ENCODE measurements at places on chromosomes 7 and 10.

- no peak for DNase-seq
These were observed 107.9 kb downstream of the PROSER2 start for GRCh38 chr10:11931038-11931437.

DNA sequence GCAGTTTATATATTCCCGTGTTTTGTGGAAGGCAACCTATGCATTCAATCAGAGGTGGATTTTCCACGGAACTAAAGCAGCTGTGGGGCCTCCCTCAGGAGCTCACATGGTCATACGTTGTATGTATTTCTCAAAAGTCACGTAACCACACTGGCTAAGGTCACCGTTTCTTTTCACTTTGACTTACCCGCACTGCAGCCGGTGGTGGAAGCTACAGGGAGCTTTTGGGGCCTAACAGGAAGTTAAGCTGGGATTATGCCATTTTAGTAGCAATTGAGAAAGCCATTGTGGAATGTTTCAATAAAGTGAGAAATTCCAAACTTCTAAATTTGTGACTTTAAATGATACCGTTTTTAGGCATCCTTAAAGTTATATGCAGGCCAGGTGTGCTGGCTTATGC lies 111.2 kb upstream of the KLF6 start:
- DNase-seq, result no peak

- DNase-seq, result no peak
These were observed 56.4 kb upstream of the CAV2 start for GRCh38 chr7:116443101-116443523.

DNA sequence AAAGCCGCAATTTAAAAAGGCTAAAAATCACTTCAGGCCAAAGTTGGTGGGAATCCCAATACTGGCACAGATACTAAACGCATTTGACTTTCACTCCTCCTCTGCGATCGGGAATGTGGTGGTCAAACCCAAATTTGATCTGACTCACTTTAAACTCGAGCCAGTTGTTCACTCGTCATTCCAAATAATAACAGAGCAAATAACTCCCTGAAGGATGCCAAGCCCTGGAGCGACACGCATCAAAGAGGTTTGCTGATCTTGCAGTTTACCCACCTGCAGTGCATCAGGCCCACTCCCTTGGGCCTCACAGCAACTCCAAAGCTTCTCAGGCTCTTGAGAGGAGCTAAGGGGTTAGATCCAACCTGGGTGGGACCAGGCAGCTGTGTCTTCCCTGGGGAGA lies 12.2 kb downstream of the PTN start:
- no peak for DNase-seq

DNA sequence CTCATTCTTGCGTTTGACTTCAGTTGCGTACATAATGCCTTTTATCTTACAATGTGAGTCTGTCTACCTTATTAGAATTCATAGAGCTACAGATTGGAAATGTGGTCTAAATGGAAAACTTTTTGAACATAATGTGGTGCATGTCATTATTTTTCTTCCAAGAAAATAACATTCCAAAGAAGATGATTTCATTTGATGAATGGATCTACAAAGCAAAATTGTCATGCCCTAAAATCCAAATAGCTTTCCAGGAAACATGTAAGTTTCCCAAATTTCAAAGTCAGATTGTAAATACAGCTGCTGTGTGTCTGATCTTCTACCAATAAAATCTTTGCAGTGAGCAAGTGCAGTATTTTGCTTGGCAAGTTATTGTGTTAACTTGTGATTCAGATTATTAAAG lies 101.8 kb upstream of the FZD8 start:
- no peak for DNase-seq

DNA sequence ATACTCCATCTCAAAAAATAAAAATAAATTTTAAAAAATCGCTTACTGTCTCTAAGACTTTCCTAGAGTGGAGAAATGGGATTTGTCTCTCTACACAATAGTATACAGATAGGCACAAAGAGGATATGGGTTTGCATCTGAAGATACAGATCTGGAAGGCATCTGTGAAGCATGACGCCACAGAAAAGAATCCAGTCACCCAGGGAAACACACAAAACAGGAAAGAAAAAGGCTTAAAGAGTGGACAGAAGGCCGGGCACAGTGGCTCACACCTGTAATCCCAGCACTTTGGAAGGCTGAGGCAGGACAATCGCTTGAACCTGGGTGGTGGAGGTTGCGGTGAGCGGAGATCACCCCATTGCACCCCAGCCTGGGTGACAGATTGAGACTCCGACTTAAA lies 61.3 kb downstream of the SKIDA1 start:
- no peak for DNase-seq

DNA sequence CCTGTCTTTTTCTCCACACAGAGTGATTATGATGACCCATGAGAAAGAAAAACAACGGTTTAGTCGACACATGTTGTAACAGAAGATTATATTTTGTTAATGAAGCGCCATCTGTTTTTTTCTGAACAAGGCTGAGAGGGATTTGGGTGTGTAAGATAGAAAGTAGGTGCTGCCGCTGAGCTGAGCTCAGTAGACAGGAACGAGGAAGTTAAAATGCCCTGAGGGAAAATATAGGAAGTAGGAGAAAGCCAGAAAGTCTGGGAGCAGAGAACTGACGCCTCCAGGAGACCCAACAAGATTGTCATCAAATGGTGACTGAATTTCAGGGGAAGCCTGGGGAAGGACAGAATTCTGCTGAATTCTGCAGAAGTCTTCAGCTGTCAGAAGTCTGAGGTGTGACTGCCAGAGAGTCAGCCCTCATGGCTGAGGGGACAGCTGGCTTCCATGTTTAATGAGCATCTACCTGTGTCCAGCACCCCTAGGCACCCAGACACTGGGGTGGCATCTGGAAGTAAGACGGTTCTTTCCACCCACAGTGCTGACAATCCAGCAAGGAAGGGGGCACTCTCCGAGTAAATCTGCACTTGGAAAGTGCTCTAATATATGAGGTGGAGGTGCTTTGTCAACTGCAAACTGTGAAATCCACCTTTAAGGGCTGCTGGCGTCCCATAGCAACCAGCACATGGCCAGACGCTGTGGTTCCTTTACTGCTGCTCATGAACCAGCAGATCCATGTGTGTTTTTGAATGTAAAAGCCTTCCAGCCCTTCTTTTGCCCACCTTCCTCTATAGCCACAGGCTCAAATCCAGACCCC lies 12.5 kb upstream of the TSPAN15 start:
- no peak for DNase-seq

- DNase-seq, result no peak
These were observed 9.1 kb downstream of the DDX56 start for GRCh38 chr7:44564606-44565005.

DNA sequence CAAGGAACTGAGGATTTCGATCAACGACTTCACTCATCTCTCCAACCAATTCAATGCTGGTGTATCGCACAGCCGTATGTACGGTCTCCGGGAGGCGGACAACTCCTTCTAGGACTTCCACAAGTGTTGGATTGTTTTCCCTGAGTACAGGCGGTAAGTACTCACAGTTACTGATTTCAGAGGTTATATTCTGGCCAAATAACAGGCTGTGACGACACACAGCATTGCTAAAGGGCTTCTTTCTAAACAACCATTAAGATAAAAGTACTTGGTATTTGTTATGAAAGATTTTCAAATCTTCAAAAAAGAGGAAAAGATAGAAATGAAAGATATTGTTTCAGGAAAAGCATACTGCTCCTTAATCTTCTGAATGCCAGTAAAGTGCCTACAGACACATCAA lies 52.2 kb downstream of the IRF5 start:
- no peak for DNase-seq

GRCh38 chr7:156423876-156424275 lies 216.7 kb upstream of the RNF32 start:
- DNase-seq, result no peak

DNA sequence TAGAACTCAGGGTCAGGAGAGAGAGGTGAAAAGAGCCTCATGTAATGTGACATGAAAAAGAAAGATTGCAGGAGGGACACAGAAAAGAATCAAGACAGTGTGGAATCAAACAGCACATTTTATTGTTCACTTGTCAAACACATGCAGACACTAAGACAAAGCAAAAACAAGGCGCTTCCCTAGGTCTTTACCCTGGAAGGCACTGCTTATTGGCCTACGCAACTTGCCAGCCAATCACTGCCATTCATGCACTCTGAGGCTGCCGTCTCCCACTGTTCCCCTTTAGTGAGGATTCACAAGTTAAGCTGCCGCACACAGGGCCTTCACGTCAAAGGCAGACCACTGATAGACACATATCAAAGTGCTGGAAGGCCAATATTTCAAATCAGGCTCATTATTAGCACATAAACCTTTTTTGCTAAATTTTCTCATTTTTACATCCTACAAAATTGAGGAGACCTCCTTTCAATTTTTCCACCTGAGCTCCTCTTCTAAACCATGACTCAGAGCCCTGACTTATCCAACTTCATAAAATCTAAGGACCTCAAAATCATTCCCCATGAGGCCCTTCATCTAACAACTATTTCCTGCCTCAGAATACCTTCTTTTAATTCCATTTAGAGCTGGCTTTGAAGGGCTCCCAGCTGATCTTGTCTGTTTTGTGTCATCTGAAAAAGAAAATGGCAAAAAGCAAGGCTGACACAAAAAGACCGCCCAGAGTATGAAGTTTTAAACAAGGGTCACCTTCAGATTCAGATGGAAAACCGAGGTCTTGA lies 149.4 kb downstream of the CHCHD3 start:
- no peak for DNase-seq

- DNase-seq, result no peak
These were observed 26.1 kb upstream of the C10orf120 start for GRCh38 chr10:122725768-122726167.

- no peak for DNase-seq
These were observed 110.1 kb downstream of the CD36 start for GRCh38 chr7:80748363-80749042.

- DNase-seq, result no peak
These were observed 158.2 kb upstream of the PTPRZ1 start for GRCh38 chr7:121714559-121715303.

DNA sequence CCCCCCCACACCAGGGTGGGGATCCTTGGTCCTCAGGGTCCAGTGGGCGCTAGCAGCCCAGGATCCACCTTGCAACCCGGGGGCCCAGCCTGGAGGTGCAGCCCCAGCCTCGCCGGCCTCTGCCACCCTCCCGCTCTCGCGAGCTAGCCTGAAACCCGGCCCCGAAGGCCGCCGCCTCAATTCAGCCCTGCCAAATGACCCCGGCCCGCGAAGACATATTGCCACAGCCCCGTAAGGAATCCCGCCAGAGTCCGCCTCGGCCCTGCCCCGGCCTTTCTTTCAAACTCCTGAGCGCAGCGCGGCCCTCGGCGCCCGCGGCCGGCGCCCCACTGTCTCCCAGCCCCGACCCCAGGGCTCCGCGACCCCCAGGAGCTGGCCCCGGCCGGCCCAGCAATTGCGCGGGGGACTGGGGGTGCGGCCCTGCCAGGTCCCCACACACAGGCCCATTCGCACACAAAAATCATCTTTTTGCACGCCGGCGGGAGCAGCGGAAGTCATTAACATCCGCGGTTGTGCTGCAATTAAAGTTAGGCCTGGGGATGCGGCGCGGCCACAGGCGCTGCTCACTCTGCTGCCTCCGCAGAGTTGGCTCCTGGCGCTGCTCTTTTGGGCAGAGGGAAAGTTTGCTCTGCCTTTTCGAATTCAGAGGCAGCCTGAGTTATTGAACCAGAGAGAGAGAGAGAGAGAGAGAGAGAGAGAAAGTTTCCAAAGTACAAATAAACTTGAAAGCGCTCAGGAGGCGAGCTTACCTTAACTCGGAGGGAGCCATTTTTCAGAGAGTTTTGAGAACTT lies 4.0 kb downstream of the HOXA5 start:
- no peak for DNase-seq

DNA sequence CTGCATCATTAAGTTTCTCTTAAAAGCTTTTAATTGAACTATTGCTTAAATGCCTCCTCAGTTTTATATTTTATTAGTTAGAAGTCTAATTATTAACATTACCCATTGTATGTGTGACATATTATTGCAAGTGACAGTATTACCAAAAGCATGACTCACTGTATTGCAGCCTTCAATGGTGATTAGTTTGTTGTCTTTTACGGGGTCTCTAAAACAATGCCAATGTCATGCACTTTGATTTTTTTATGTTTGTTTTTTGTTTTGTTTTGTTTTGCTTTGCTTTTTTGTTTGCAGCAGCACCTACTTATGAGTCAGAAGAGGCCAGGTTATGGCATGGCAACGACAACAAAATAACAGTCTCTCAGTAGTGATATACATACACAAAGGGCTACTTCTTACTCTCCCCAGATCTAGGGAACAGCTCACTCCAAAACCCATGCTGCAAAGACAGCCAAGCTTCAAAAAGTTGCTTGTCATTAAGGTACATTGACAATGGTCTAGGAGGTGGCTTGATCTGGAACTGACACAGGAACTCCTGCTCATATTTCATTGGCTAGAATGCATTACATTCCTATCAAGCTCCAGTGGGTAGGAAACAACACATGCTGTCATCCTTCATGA lies 293.7 kb upstream of the POM121L12 start:
- DNase-seq, result no peak

- no peak for DNase-seq
These were observed 191.1 kb downstream of the SKAP2 start for GRCh38 chr7:26673271-26673670.

- no peak for DNase-seq
These were observed 307.6 kb upstream of the PHYHIPL start for GRCh38 chr10:58868736-58869435.

DNA sequence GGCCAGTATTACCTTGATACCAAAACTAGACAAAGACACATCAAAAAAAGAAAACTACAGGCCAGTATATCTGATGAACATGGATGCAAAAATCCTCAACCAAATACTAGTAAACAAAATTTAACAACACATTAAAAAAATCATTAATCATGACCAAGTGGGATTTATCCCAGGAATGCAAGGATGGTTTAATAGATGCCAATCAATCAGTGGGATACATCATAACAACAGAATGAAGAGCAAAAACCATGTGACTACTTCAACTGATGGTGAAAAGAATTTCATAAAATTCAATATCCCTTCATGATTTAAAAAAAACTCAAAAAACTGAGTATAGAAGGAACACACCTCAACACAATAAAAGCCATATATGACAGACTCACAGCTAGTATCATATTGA lies 25.2 kb upstream of the UBN2 start:
- DNase-seq, result no peak

GRCh38 chr7:65219623-65220022 lies 154.0 kb upstream of the ZNF92 start:
- no peak for DNase-seq

- DNase-seq, result no peak
These were observed 99.7 kb upstream of the DDC start for GRCh38 chr7:50664937-50665336.

DNA sequence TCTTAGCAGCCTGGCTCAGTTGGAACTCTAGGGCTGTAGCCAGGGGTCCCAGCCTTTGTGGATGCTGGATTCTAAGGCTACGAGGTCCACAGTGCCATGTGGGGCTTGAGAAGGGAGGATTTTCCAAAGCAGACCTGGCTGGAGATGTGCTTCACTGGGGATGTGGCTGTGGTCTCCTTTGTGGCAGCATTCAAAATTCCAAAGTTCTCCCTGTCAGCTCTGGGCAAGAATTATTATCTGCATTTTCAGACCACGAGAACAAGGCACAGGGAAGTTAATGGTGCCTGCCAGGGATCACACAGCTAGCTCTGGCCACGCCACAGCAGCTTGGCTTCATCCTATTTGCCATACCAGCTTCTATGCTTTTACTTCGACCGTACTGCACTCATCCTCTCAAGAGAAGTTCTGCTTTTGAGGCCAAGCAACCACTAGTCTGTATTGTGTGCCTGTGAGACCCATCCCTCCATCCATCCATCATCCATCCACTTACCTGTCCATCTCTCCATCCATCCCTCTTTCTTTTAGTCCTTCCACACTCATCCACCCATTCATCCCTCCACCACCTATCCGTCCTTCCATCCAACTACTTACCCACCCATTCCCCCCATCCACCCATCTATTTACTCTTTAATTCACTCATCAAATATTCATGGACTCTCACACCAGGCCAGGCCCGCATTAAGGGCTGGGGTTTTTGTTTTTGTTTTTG lies 71.5 kb downstream of the ZMIZ1 start:
- no peak for DNase-seq
